Breast epithelium (tissue), 4 donors: ENCODE measurements at places on chromosomes 13 and 19.

DNA sequence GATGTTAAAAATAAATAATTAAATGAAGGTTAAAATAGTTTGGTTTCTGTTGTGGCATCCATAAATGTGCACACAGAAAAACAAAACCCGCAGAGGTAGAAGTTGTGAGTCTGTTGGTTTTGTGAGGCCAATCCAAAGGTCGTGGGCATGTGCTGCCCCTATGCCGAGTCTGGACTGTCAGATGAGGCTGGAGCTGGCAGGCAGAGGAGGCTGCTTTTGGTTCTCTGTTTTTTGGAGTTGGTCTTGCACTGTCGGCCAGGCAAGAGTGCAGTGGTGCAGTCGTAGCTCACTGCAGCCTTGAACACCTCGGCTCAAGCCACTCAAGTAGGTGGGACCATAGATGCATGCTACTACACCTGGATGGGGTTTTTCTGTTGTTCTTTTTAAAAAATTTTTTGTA, 43.7 kb downstream of the TSSK6 start:
- no peak for DNase-seq

DNA sequence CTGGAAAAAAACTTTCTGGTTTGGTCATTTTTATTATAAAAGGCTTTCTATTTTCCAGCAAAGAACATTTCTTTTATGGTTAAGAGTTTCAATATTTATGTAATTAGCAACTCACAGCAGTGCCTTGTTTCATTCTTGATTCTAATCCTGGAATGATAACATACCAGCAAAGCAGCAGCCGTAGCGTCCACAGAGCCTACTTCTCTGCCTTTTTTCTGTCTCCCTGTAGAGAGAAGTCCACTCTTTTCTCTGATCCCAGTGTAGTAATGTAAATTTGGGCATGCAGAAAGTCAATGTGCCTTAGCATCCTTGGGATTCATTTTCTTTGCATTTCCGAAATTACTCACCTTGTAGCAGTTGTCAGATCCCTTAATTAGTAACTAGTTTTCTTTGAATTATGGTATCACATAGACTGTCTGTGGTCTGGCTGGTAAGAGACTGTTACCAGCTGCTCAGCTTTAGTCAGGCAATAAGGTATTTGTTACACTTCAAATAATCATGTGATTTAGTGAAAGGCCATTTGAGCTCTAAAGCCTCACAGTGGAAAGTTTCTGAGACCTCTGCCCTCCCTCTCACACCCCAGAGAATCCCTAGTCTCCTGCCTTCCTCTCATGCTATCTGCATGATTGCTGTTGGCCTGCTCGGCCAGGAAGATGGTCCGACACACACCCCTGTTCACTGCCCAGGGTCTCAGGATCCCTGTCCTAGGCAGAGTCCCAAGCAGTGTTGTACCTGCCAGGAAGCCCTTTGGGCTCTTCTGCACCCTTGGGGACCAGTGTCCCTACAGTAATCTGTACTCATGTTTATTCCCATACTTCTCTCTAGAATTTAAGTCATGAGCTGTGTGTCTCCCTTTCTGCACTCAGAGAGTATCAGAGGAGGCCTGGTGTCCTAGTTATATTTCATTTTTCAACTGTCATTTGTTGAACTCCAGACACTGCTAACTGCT, 86.3 kb downstream of the LRCH1 start:
- DNase-seq: no peak

- peak; percentile 24 for DNase-seq
Observed at GRCh38 chr13:113582841-113583631, 1.5 kb upstream of the TFDP1 start.

GRCh38 chr13:51370116-51370515, 30.6 kb downstream of the SERPINE3 start:
- no peak for DNase-seq

DNA sequence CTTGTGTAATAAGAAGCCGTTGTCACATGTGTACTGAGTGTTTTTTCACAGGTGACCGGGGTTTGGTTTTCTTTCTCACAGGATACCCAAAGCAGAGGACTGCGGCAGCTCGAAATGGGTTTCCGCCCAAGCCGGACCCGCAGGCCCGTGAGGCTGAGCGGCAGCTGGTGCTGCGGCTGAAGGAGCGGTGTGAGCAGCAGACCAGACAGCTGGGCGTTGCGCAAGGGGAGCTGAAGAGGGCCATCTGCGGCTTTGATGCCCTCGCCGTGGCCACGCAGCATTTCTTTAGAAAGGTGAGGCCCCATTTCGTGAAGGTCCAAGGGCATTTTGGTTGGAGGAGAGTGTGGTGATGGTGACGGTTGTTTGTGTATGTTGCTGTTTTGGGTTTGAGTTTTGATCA, 236.3 kb downstream of the SLC7A1 start:
- no peak for DNase-seq

- DNase-seq: peak; percentile 50
Observed at GRCh38 chr13:113209336-113209758, at the start of gene CUL4A. CUL4A (plus strand) TSS chr13:113209613; CDS start chr13:113209628, 15 bp downstream.

GRCh38 chr19:33273881-33274662, 28.3 kb downstream of the CEBPA start:
- DNase-seq: no peak

GRCh38 chr19:1853295-1854038, 5.2 kb upstream of the REXO1 start:
- DNase-seq: peak; percentile 79

- DNase-seq: peak; percentile 76
Observed at GRCh38 chr19:53868091-53868891, 608 bp downstream of the MYADM start.

- no peak for DNase-seq
Observed at GRCh38 chr19:39494661-39495060, 4.1 kb upstream of the DLL3 start.

GRCh38 chr19:54197121-54197520, 3.5 kb upstream of the RPS9 start:
- DNase-seq: no peak

DNA sequence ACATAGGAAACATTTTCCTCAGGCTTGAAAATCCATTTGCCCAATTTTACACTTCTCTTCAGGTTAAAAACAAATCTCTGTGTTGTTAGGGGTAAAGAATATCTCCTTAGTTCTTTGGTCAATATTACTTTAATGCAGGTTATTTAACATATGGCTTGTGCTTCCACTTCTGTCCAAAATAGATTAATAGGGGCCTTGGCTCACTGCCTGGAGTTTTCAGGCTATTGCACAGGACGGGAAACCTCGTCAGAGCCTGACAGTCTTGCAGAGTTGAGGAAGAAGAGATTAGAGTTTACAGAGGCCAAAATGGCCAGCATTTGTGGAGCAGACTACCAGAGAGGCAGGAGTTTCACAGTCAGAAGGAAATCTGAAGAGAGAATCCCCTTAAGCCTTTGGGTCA, 863.9 kb upstream of the GPC6 start:
- no peak for DNase-seq

GRCh38 chr19:18225355-18225701, 910 bp downstream of the PDE4C start:
- DNase-seq: no peak

DNA sequence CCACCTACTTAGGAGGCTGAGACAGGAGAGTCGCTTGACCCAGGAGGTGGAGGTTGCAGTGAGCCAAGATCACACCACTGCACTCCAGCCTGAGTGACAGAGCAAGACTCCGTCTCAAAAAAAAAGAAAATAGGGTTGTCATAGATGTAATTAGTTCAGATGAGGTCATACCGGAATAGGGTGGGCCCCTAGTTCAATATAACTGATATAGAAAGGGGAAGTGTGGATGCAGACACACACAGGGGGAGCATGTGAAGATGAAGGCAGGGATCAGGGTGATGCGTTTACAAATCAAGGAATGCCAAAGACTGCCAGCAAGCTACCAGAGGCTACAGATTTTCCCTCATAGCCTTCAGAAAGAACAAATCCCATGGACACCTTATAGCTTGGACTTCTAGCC, 24.3 kb upstream of the EEF1AKMT1 start:
- no peak for DNase-seq

GRCh38 chr13:41017817-41018601, 1.1 kb downstream of the ELF1 start:
- no peak for DNase-seq

GRCh38 chr13:30145709-30146367, 161.5 kb downstream of the KATNAL1 start:
- no peak for DNase-seq

DNA sequence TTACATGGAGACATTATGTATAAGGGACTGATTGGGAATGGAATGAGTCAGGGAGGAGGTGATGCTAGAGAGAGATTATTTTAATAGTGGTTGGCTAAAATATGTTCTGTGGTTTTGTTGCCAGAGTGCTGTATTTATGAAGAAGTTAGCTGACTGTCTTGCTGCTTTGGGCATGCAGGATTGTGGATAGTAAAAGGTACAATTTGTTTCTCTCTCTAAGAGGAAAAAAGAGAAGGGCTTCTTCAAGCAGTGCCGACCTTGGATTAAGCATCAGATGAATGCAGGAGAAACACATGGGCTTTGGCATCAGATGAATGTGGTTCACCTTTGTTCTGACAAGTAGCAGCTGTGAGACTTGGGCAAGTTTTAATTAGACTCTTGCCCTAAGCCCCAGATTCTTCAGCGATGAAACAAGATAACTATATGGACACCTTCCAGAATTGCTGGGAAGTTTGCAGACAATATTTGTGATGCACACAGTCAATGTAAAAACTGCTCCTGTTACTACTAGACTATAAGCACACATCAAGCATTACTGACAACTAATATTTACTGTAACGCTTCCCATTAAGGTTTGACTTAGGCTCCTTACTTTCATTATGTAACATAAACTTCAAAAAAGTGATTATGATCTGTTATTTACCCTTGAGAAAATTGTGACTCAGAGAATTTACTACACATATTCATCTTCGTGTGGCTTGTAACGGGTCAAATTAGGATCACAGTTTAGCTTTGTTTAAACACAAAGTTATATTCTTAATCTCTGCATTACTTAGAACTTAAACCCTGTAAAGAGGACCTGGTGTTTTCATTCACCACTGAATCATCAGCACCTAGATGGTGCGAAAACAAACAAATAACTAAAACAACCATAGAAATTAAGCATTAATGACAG, 824.0 kb downstream of the PCDH9 start:
- DNase-seq: no peak

GRCh38 chr13:109418111-109418510, 368.3 kb downstream of the IRS2 start:
- DNase-seq: no peak

DNA sequence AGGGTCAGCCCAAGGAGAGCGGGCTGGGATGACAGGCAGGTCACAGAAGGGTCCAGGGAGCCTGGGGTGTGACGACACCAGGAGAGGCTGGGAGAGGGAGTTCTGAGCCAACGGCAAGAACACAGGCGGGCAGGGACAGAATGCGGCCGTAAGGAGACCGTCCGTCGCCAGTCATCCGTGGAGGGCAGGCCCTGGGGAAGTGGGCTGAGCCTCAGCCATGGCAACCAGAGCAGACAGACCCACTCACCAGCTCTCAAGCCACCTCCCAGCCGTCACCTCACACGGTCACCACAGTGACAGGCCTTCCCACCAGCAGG, 3.7 kb upstream of the TMEM86B start:
- no peak for DNase-seq
